Right lobe of liver (tissue), 6 donors: ENCODE measurements at places on chromosomes 7 and 10. TPM values are rescaled to one million over a fixed set of nuclear protein-coding genes. Genes with fewer than 3 reads are reported as not detected.
A peak's percentile ranks its signal among the peaks of the same experiment; 100 is the strongest.

The TET1 gene
- 0.66 TPM for total RNA-seq

The CUBN gene
- total RNA-seq: 0.74 TPM

The VGF gene
- not detected for total RNA-seq

The SPDYE5 gene
- not detected for total RNA-seq

The MYO1G gene
- 1.3 TPM for total RNA-seq

The RASA4B gene
- 2.6 TPM for total RNA-seq

The DGKI gene
- 0.35 TPM for total RNA-seq

The AZGP1 gene
- total RNA-seq: 1,671 TPM

The KCND2 gene
- not detected for total RNA-seq

GRCh38 chr10:94299417-94299816 is 63.3 kb downstream of the NOC3L start:
- DNase-seq: no peak

DNA sequence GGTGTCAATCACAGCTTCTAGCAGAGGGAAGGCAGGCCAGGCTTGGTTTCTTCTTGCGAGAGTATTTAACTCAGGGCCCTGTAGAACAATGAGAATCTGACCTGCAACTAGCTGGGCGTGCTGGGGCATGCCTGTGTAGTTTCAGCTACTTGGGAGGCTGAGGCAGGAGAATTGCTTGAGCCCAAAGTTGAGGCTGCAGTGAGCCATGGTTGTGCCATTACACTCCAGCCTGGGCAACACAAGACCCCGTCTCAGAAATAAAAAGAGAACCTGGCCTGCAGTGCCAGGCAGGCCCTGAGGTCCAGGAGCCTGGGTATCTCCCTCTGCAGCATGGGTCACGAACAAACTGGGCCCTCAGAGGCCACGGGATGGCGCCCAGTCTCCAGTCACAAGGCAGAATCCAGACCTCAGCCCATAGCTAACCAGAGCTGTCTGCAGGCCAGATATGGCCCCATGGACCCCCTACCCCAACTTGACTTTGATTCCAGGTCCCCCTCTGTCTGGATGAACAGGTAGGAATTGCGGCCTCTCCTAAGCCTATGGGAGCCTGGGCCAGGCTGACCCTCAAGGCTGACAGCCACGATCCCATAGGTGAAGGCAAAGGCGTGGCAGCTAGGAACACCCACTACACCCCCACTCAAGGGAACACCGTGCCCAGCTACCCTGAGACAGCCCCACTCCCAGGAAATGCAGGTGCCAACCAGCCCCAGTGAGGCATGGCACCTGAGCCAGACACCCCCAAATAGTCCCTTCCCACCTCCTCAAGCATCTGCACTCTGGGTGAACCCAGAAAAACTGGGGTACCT is 102.7 kb upstream of the TNRC18 start:
- DNase-seq: no peak

DNA sequence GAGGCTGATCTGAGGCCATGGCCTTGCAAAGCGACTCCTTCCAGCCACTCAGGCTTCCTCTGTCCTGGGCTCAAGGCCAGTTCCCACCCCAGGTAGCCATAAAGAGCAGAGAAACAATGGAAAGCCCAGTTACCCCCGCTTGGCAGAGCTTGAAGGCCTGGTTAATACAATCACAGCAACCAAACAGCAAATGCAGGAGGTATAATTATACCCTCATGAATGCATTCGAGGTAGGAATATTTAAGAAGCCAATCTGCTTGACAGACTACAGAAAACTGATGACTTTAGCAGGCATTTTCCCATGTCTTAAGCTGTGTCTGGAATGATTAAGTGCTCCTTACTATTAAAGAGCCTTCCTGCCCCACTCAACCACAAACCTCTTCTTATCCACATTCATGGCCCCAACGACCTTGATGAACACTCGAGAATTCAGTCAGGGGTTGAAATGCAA is 114.1 kb upstream of the MACROH2A2 start:
- no peak for DNase-seq

- DNase-seq: no peak
Observed at GRCh38 chr7:10507032-10507431, 466.6 kb upstream of the PHF14 start.

DNA sequence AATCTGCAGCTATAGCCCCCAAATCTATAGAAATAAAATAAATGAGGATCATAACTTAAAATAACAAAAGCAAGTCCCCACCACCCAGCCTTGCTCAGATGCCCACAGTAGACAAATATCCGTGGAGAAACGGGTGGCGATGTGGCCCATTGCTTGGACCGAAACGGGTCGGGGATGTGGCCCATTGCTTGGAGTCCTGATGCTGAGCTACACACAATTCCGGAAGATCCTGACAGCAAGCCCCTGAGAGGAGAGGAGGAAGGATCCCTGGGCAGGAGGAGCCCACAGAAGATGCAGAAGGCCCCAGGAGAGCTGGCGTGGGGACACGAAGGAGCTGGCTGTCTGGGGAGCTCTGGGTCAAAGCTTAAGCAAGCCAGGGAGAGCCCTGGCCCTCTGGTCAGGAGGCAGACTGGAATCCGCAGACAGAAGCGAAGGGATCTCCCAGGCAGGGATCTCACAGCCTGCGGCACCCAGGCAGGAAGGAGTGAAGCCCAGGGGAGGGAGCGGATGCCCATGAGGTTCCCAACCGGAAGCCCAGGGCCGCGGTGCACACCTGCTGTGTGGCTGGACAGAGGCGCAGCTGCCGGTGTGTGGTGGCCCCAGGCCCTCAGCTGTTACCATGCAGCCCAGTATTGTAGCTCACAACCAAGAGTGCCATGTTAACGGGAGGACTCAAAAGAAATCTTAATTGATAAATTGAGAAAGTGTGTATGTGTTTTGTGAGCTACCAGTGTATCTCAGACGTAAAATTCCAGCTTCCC is 138.8 kb downstream of the ADARB2 start:
- DNase-seq: no peak

- DNase-seq: no peak
Observed at GRCh38 chr10:113485736-113486135, 67.1 kb upstream of the HABP2 start.

DNA sequence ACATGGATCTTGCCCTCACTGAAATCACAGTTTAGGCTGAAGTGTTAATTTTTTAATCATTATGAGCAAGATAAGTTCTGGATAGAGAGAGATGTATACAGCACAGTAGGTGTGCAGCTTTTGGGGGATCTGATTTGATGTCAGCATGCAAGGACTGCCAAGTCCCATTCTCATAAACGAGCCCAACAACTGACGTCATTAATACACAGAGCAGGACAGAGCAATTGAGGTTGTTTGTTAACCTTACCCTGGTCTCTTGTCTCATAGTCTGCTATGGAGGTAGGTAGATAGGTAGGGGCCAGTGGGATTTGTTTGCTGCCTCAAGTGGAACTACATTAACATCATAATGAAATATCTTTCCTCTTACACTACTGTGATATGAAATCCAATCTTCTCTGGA is 8.6 kb upstream of the TMEM229A start:
- DNase-seq: no peak

DNA sequence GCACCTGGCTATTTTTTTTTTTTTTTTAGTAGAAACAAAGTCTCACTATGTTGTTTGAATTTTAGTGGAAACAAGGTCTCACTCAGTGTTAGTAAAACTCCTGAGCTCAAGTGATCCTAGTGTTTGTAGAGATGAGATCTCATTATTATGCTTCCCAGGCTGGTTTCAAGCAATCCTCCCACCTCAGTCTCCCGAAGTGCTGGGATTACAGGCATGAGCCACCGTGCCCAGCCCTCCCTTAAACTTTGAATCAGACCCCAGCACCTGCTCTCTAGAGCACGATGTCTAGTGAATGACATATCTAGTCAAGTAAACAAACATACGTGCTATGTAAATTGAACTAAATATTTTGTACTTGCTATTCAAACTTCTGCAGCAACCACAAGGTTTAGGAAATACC is 105.6 kb upstream of the MYO3A start:
- DNase-seq: no peak

- no peak for DNase-seq
Observed at GRCh38 chr7:42351316-42351935, 114.4 kb upstream of the GLI3 start.

DNA sequence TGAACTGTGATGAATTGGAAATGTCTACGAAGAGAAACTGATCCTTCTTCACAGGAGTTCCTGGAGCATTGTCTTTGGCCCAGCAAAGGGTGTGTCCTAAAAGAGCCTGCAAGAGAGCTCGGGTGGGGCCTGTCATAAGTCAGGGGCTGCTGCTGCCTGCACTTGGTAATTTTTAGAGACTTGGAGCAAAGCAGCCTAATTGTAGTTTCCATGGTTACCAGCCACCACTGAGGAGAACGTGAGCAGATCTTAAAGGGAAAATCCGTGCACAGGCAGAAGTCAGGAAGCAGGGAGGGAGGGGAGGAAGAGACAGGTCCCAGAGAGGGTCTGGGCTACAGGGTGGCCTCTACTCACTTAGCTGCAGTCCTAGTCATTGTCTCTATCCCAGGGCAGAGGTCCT is 463.6 kb downstream of the PLXNA4 start:
- DNase-seq: no peak

DNA sequence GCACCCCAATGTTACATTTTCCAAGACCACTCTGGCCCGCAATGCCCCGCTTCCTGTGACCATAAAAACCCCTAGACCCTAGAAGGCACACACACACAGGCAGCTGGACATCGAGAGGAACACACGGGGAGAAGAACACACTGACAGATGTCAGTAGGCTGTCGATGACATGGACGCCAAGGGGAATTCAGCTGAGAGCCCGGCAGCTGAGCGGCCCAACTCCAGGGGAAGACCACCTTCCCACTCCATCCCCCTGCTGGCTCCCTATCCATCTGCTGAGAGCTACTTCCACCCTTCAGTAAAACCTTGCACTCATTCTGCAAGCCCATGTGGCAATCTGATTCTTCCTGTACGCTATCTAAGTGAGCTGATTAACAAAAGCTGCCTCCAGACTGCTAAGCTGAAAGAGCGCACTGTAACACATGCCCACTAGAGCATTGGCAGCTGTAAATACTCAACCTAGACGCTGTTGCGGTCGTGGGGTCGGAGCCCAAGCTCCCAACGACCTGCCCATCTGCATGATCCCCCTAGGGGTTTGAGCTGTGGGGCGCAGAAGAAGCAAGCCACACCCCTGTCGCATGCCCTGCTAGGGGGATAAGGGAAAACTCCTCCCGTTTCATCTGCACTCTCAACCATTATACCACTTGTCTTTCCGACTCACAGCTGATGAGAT is 843.6 kb upstream of the POT1 start:
- DNase-seq: no peak

DNA sequence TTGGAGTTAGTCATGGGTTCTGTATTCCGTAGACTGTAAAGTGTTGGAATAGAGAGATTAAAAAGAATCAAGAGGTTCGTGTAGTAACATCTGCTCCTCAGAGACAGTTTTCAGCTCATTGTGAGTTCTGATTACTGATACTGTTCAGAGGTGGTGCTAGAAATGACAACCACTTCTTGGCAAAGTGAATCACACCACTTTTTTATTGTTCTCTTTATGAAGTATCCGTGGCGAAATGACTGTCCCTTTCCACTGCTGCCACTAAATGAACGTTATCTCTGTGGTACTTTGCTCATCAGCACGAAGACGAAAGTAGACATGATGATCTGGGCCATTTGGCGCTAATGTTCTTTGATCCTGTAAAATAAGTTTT is 860 bp downstream of the RPP30 start:
- no peak for DNase-seq

DNA sequence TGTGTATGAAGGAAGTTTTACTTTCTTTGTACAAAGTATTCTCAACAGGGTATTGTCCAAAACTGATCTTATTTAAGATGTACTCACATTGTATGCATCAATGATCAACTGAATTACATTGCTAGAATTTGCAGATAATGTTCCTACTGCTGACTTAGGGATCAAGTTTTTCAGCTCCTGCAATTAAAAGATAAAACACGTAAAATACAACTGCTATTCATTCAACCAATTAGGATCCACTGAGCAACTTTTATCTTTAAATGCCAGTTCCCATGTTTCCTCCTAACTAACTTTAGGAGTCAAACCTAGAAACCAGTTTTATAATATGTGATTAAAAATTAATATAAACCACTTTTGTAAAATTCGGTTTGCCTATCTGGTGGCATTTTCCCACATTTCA is 35.9 kb downstream of the ITGB1 start:
- no peak for DNase-seq

- no peak for DNase-seq
Observed at GRCh38 chr10:13834581-13835286, 248.0 kb downstream of the PRPF18 start.

- no peak for DNase-seq
Observed at GRCh38 chr7:20283385-20283784, 47.3 kb upstream of the ITGB8 start.

DNA sequence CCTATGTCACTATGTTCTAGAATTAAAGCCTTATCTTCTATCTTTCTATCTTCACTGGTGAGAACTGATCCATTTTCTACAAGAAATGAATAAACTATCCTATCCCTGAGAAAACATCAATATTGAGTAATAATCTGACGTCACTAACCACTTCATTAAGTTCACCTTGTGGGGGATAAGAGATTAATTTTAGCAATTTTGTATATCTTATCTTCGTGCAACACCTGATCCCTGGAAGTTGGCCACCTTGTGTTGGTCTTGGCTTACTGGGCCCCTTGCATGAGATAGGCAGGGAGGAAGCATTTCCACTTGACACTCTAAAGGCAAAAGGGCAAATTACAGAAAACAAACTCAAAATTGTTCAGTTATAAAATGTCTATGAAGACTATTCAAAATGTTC is 20.1 kb upstream of the OR6B1 start:
- no peak for DNase-seq

GRCh38 chr7:12705878-12706277 is 18.4 kb downstream of the ARL4A start:
- DNase-seq: no peak

DNA sequence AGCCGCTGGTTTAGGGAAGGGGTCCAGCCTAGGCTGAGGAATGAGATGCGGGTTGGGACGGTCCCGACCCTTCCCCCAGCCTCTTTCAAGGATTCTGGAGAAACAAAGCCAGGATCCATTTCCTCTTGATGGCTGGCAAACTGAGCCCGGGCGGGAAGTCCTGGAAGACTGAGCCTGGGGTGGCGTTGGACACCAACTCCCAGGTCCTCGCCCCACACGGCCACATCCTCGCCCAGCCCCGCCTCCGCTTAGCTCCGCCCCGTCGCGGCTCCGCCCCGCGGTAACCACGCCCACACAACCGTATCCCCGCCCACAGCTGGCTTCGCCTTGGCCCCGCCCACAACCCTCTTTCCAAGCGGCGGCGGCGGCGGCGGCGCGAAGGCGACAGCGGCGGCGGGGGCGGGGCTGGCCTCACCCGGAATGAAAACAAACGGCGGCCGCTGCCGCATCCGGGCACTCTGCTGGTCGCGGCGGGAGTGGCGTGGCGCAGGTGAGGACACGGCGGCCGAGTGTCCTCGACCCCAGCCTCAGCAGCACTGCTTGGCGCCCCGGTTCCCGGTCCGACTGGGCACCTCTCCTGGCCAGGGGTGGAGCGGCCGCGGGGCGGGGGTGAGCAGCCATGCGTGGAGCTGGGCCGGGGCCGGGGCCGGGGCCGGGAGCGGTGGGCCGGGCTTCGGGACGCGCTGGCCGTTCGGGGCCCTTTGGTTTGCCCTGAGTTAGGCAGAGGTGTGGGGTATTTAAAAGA is at the start of gene NUB1:
NUB1 (plus strand) TSS at position 456 of the 745 bp plus-strand sequence. CDS start 3,538 bp downstream, outside the sequence.
- peak; percentile 96 for DNase-seq

- no peak for DNase-seq
Observed at GRCh38 chr7:80666376-80666775, 27.9 kb downstream of the CD36 start.

GRCh38 chr10:14137391-14137790 is 193.3 kb downstream of the FRMD4A start:
- DNase-seq: no peak

- DNase-seq: no peak
Observed at GRCh38 chr7:35818513-35818912, 17.7 kb downstream of the SEPTIN7 start.
